ENCODE measurements at places on chromosomes 5 and 9. TPM values are rescaled to one million over a fixed set of nuclear protein-coding genes. Genes with fewer than 3 reads are reported as not detected.

Gene SRP19
- total RNA-seq, result 57.1 TPM

GRCh38 chr5:139903795-139904565 is 108.4 kb downstream of the PSD2 start:
- no peak for DNase-seq

- DNase-seq, result no peak
Observed at GRCh38 chr5:74863726-74864125, 2.5 kb downstream of the FAM169A start.

Gene SPATA31A3
- not detected for total RNA-seq

- no peak for DNase-seq
Observed at GRCh38 chr5:92401492-92401891, 1018.4 kb upstream of the ARRDC3 start.

Gene S100Z
- 1.7 TPM for total RNA-seq

Gene CNTNAP3B
- 31.5 TPM for total RNA-seq

Gene NUTM2G
- not detected for total RNA-seq

DNA sequence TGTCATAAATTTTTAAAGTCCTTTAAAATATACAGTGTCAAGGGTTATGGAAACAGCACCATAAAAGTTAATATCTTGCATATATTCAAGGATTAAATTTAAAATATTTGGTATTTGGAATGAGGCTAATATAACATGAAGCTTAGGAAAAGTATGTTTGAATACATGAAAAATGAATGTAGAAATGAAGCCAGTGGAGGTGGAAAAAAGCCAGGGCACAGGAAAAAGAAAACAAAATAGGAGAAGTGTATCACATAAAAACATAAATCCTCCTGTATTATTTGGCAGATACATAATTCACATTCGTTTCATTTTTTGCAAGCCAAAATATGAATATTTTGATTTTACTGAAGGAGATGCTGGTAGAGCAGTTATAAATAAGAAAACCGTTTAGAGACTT is 587.0 kb upstream of the ZNF608 start:
- DNase-seq, result no peak

Gene PDE6A
- total RNA-seq, result not detected

Gene SAXO1
- total RNA-seq, result not detected

DNA sequence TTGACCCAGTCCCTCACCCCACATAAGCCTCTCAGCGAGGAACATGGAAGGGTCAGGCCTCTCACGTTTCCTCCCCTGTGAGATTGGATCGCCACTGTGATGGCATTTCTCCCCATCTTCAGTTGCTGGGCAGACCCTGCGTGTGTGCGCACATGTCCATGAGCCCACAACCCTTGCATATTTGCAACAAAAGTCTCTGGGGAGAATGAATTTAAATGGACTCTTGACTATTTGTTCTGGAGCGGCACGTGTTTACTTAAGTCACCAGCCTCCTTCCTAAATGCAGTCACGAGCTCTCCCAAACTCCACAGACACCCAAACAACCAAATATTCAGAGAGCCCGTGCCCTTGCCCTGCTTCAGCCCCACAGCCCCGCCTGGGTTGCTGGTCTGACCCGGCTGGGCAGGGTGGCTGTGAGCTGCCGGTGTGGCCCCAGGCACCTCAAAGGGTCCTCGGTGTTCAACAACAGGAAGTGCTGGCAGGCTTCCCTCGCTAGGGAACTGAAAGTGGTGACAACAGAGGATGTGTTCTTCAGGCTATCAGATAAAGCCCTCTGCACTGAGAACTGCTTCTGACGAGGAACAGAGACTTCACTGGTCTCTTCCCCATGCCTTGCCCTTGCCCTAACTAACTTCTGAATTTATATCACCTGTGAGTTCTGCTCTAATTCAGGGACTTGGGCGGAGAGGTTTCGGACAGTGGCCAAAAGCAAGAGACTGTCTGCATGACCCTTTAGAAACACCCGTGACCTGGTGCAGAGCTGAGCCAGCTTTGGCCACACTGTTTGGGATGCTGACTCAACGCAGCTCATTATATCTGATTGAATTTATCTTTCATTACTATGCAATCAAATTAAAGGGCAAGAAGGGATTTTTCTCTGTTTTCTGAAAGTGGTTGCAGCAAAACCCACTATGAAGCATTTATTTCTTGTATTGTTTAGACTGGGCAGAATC is 19.2 kb upstream of the CD180 start:
- no peak for DNase-seq

- DNase-seq, result no peak
Observed at GRCh38 chr5:66826263-66826662, 230.1 kb downstream of the MAST4 start.

DNA sequence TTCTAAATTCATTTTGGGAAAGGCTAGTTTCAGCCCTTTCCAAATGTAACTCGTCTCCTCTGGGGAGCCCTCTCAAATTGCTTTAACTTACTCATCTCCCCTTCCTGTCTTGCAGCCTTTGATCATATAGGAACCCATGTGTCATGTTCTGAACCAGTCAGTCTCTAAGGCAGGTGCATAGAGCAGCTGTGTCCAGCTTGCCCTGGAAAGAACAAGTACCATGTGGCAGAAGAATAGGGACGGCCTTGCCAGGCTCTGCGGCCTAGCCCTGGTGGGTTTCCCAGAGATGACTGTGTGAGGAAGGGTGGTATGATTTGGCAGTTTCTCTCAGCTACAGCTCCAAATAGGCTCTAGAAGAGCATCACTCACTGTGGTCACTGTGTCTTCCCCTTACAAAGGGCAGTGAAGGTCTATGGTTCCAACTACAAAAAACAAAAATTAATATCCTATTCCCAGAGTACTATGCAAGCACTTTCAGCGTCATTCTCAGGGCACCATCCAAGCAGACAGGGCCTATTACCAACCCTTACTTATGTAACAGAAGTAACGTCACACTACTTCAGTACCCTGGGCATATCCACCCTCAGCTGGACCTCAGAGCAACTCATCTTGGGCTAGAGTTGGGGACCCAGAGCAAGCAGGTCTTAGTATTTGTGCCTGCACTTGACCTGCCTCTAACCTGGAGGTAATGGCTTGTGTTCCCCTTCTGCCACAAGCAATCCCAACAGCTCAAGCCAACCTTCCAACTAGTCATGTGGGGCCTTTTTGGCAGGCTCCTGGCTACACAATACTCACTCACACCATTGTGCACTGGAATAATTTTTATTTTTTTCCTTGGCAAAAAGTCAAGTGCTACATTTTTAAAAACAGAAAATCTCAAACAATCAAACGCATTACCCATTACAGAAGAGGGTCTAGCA is 37.2 kb upstream of the UBAP2 start:
- no peak for DNase-seq
